ENCODE measurements at places on chromosomes 7 and 10. TPM values are rescaled to one million over a fixed set of nuclear protein-coding genes. Genes with fewer than 3 reads are reported as not detected.

Gene DNA2
- 1.6 TPM for polyA plus RNA-seq

- DNase-seq = no peak
Measured at GRCh38 chr7:4683884-4684565, 1.9 kb downstream of the FOXK1 start.

GRCh38 chr10:13990946-13991345, 339.8 kb downstream of the FRMD4A start:
- no peak for DNase-seq

- DNase-seq = no peak
Measured at GRCh38 chr7:26690135-26690805, 174.1 kb downstream of the SKAP2 start.

- no peak for DNase-seq
Measured at GRCh38 chr7:152893801-152894294, 134.3 kb downstream of the ACTR3B start.

Gene ANLN
- 34.0 TPM for polyA plus RNA-seq

Gene PAX4
- polyA plus RNA-seq = not detected

Gene GNGT1
- polyA plus RNA-seq = not detected

Gene GNAT3
- polyA plus RNA-seq = not detected

DNA sequence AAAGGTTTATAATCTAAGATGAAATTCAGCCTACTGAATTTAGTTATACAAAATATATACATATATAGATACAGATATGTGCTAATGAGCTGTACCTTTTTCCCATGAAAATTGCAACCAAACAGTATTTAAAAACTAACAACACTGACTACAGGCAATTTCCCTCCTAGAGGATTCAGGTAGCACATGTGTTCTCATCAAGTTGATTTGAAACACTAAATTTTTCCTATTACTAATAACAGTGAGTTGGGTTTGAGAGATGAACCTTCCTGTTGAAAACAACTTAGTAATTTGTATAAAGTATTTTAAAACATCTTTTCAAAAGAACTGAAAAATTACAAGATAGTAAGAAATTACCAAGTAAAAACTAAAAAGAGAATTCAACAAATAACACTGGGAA, 51.5 kb downstream of the COA1 start:
- no peak for DNase-seq

- no peak for DNase-seq
Measured at GRCh38 chr10:122864194-122864592, 15.2 kb downstream of the FAM24B start.

GRCh38 chr10:112332509-112333228, 41.2 kb upstream of the ACSL5 start:
- no peak for DNase-seq

Gene PLXNA4
- polyA plus RNA-seq = 0.05 TPM

DNA sequence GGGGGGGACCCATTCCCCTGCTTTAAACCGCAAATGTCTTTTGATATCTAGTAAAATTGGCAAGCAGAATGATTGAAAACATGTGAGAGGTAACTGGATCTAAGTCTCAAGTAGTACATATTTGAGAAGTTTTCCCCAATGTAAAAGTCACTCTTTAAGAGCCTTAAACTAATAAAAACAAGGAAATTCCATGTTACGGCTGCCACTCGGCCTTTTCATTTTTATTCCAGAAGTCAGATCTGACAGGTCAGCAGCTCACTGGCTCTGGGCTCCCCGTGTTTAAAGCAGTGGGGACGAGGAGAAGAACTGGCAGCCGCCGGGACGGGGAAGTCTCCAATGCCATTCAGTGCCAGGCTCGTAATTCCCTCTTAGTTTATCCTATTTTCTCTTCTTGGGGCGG, 80.7 kb downstream of the CUX1 start:
- no peak for DNase-seq

DNA sequence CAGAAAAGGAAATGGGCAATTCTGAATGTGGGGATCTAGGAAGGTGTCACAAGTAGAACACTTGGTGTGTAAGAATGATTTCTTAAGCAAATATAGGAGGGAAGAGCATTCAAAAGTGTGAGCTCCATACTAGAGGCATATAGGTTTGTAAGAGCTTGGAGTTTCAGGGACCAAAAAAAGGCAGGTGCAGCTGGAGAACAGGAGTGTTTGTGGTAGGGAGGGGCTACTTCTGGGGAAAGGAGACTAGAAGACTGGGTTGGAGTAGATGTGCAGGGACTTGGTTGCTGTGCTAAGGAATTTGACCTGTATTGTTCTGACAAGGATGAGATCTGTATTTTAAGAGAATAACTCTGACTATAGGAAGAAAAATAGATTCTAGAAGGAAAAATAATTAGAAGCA, 46.4 kb downstream of the CPED1 start:
- no peak for DNase-seq

DNA sequence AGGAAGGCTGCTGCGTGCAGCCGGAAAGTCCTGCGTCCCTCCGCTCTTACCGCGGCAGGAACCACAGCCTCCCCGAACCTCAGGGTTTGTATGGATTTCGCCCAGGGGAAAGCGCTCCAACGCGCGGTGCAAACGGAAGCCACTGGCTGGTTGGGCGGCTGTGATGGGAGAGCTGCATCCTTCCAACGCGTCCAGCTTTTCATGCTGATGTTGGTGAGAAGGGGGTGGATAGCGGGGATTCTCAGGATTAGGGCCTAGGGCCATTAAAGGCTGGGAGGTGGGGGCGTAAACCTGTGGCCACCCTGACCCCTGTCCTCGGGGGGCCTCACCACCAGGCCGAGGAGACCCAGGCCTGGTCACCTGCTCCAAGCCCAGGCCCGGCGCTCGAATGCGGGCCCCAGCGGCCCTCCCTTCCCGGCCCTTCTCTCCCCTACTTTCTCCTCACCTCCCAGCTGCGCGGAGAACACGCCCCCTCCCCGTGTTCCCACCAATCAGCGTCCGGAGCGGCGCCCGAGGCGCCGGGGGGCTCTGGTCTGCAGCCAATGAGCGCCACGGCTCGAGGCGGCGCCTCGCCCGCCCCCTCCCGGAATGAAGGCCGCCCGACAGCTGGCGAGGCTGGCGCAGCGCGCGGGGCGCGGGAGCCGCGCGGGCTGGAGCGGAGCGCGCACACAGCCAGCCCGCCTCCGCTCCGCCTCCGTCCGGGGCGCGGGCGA, 458 bp upstream of the NANOS1 start:
- peak; percentile 44 for DNase-seq

DNA sequence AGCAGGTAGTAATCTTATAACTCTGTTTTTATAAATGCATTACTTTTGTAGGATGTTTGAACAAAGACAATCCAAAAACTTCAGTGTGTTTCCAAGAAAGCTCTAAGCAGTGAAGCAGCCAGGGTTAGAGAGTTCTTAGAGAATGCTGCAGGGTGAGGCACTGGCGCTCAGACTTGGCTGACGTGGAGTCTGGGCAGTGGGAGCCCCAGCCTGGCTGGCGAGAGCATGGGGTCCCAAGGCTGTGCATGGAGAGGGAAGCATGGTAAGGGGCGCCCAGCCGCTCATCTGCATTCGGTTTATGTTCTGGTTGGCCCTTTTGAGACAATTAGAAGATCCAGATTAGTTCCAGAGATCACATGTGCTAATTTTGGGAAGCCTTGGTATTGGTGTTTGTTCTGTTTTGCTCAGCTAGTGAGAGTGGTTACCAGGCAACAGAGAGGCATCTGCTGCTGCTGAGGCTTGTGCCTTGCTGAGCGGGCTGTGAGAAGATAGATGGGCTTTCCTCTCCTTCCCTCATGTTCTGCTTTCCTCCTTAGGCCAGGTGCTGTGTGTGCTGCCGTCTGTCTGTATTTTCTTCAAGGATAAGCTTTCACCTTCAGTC, 10.3 kb downstream of the SUN1 start:
- no peak for DNase-seq

DNA sequence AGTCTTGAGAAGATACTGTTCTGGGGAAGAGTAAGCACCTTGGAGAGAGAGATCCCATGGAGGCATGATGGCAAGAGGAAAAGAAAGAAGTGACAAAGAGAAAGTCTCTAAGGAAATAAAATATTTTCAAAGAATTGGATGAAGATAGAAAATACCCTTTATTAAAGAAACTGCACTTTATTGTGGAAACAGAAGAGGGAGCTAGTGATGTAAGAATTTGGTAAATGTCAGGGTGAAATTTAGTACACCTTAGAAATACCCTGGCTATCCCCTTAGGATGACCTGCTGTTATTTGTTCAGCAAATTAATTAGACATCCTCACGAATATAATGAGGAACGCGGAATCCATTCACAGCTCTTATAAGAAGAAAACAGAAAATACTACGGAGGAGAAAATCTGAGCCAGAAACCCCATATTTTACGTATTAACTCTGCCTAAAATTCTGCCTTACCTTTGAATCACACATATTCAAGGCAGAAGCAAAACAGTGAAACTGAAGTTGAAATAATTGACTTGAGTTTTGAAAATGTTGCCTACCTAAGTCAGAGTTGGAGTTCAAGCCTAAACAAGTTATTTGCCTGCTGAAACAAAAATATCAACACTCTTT, 90.7 kb downstream of the TFPI2 start:
- DNase-seq = no peak

DNA sequence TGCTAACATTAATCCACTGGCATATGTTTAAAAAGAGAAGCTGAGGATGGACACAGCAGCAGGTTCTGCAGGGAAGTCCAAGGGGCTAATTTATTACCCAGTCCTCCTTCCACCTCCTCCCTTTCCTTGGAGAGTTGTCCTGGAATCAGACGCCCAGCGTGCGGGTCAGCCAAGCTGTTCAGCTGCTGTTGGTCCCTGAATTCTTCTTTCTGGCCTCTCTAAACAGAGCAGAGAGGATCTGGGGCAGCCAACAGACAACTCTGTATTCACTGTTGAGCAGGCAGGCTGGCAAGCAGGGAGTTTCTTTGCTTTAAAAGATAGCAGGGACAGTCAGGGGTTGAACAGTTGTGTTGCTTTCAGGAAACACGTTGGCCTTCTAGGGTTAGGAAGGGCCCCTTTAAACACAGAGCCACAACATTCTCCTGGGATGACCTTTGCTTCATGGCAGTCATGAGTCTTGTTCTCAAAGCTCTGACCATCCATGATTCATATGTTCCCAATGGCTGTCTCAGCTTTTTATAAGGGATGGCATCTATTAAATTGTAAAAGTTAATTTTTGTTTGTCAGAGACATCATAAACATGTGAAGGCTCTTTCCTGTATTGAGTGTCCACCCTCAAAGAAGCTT, 217.0 kb downstream of the CREB5 start:
- DNase-seq = no peak

DNA sequence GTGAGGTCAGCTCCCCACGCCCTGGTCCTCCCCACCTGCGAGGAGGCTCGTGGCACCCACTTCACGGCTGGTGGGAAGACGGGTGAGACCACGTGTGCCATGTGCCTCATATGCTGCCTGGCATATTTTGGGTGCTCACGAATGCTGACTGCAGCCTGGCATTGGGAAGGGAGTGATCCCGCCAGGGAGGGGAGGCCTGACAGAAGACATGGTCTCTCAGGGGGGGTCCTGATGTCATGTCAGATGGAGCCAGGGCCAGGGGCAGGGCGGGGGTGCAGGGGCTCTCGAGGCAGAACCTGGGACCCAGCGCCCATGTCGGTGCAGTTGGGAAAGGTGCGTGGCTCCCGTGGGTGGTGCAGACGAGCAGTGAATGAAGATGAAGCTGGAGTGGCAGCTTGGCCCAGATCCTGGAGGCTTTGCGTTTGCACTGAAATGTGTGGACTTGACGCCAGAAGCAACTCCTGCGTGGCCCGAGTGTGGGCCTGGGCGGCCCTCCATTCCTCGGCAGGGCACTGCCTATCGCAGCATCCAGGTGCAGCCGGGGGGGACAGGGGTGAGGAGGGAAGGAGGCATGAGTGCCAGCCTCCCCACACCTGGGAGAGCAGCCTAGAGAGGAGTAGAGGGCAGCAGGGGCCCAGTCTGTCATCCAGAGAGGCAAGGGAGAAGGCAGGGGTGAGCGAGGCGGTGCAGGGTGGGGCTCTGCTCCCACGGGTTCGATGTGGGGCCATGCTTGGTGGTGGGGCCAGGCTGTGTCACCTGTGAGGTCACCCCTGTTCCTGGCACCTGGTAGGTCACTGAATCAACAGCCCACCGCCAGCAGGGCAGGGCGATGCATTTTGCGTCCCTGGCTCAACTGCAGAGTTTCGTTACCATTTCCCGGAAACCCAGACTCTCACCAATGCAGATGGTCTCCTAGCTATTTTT, 385.6 kb downstream of the DNAJB6 start:
- no peak for DNase-seq

Data from AG04450 (cell line).